ENCODE measurements at places on chromosomes 2 and 18.

- peak; percentile 77 for DNase-seq
These were observed 77.2 kb downstream of the NEURL3 start for GRCh38 chr2:96427917-96428316.

DNA sequence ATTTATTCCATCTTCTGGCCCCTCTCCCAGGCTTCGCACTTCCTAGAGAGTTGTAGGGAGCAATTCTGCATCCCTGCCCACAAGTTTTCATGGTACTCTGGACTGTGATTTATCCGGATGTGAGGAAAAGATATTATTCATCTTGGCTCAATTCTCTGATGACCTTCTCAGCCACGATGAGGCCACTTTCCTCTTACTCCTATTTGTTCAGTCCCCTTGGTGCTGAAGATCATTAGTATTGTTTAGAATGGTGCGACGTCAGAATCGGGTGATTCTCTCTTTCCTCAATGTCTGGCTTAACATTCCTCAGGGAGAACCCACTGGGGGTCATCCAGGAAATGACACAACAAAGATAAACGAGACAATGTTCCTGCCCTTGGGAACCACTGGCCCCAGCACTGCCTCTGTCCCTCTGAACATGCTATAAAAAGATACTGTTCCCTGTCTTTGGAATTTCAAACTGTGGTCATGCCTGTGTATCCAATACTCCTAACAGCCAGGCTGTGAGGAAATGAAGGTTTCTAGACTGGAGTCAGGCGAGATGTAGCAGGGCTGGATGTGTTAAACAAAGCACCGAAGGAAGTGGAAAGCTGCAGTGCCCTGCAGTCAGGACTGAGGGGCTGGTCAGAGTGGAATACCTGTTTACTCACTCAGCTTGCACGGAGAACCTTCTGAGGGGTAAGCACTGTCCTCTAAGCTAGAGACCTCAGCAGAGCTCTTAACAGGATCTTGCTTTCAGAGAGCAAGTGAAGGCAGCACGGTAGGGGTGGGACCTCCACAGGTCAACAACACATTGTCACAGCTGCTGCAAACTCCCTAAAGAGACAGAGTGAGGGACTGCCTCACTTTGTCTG, 12.9 kb upstream of the GLI2 start:
- DNase-seq, result peak; percentile 78

DNA sequence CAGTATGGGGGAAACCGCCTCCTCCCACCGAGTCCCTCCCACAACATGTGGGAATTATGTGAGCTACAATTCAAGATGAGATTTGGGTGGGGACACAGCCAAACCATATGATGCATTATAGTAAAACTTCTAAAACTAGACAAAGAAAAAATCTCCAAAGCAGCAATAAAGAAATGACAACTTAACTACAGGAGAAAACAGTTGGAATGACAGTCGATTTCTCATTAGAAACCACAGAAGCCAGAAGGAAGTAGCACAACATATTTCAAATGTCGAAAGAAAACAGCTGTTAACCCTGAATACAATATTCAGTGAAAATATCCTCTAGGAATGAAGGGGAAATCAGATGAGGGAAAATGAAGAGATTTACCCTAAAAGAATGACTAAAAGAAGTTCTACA, 53.5 kb upstream of the TCF4 start:
- DNase-seq, result no peak

- no peak for DNase-seq
These were observed 65.4 kb downstream of the LYPD1 start for GRCh38 chr2:132604561-132604960.

DNA sequence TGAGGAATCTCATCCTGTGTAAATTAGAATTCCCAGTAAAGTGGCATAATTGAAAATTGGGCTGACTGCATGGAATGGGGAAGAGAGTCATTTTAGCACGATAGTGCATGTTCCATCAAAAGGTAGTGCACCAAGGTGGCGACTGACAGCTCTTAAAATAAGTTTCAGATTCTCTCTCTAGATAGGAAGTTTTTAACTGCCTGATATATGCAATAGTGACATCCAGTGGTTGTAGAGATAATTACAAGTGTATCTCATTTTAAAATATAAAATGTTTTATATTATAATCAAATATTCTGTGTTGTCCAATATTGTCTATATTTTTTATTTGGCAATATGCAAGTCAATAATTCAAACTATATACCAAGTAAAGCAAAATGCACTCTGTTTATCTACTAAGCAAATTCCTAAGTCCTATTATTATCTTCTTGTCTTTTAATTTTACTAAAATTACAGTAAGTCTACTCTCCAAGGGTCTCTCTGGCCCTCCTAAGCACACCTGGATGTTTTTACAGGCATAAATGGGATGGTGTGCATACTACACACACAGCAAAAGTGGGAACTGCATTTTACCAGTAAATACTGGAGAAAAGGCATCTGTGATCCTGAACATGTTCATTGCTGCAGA, 397.7 kb upstream of the HNRNPA3 start:
- peak; percentile 56 for DNase-seq

DNA sequence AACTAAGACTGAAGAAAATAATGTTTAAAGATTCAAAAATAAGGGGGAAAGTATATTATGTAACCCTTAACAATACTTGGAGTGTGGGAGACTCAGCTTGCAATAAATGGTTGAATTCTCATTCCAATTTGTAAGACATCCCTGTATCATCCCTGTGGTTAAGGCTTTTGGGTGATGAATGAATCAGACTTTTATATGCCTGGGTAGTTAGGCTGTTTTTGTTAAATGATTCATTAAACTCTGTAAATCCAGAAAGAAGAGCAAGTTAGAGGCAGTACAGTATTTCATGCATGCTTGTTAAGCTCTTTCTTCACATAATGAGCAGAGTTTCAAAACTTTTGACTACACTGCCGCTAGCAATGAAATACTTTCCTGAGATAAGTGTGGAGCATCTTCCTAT, 948.8 kb downstream of the SOCS6 start:
- no peak for DNase-seq

DNA sequence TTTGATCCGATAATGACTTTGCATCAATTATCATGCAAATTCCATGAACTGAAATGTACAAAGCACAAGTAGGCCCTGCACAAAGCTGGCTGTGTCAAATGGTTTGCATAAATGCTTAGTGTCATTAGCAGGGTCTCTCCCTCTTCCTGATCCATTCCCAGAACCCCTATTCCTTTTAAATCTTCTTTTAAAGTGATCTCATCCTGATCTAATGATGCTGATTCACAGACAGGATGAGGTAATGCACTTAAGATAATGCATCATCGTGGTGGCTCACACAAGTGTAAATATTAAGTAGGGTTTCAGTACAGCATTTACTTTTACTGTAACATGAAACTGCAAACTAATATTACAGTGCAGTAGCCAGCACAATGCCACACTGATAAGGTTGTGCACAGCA, 304.8 kb upstream of the SOX11 start:
- no peak for DNase-seq

GRCh38 chr18:24065906-24066305, 51.4 kb downstream of the TTC39C start:
- DNase-seq, result no peak

DNA sequence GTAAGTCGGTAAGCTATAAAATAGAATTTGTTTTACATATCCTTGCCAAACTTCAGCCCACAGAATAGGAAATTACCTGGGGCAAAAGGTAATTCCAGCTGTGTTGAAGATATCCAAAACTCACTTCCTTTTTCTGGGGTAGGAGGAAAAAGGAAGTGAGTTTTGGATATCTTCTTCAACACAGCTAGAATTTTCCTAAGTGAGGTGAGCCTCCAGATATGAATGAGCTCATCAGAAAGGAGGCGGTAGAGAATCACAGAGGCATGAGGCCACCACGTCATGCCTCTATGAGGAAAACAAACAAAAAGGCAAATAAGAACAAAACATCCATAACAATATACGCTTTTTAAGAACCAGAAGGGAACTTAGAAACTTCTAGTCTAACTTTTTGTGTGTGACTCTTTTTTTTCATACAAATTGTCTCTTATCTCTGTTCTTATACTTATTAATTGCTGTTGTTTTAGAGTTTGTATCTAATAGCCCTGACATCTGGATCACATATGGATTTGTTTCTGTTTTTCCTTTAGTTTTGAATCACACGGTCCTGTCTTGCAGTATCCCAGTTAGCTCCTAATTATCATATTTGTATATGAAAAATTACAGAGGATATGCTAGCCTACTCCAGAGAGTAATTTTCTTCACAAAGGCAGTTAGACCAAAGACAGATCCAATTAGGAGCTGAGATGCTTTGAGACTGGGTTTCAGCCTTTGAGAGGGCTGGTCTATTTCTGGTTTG, 104.5 kb downstream of the RBM43 start:
- DNase-seq, result no peak

GRCh38 chr18:36821681-36822080, 7.1 kb downstream of the TPGS2 start:
- DNase-seq, result no peak

DNA sequence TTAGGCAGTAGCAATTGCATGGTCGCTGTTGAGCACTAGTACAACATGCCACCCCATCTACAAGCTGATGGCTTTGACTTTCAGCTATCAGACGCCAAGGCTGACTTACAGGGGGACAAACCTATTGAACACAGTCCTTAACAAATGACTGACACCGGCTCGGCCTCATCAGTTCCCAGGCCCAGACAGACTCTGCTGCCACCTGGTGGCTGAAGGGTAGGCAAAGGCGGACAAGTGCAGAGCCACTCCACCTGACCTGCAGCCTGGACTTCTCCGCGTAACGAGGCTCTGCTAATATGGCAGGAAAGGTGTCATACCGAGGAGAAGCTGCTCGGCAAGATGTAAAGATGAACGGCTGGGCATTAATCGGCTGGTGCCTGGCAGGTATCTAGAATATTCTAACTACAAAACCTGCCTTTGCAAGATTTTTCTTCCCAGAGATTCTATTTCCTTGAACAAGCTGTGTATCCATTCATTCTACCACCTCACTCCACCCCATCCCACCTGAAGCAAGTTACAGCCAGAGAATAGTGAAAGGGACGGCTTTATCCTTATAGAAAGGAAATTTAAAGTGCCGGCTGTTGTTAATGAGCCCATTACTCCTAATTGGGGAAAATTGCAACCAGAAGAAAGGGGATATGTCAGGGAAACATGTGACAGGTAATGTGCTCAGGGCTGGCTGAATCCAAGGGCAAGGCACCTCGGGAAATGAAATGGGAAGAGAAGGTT, 67.4 kb downstream of the STEAP3 start:
- peak; percentile 51 for DNase-seq

Data from dermis microvascular lymphatic vessel endothelial cell (primary cell).